ENCODE measurements at places on chromosomes 3 and 15. TPM values are rescaled to one million over a fixed set of nuclear protein-coding genes. Genes with fewer than 3 reads are reported as not detected.

SLC9C1 gene
- under 0.01 TPM for total RNA-seq

GRCh38 chr15:51758645-51759044 is 7.2 kb downstream of the TMOD2 start:
- peak; percentile 35 for DNase-seq

ADAMTS7 gene
- total RNA-seq = 5.9 TPM

- no peak for DNase-seq
Observed at GRCh38 chr3:153343988-153344782, 182.2 kb downstream of the RAP2B start.

GRCh38 chr3:136780741-136781140 is 28.6 kb upstream of the STAG1 start:
- no peak for DNase-seq
